Activated CD4-positive, alpha-beta memory T cell treated with anti-CD3 and anti-CD28 coated beads, Interleukin-2, amount 10 ng/mL, durations not matched to agents 7 days and 5 days (primary cell): ENCODE measurements at places on chromosomes 16 and 17.

GRCh38 chr17:34581446-34582184 is 2.2 kb downstream of the TMEM132E start:
- no peak for DNase-seq
- H3K27me3 ChIP-seq, result peaks cover 83% of the 10 kb centered on the region
- H3K36me3 ChIP-seq, result no peaks in the 10 kb centered on the region
- H3K4me3 ChIP-seq, result no peak overlapping the region

DNA sequence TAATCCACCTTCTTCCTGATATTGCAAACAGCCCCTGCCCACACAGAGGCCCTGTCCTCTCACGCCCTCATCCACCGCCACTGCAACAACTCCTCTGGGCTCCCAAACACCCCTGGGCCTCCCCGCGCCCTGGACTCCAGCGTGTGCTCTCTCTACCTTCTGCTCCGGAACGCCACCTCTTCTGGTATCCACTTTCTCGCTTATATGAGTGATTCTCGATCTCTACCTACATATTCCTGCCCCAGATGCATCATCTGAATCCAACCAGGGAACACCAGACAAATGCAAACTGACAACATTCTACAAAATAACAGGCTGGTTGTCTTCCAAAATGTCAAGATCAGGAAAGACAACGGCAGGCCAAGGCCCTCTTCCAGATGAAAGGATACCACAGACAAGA is 19.0 kb downstream of the CAMKK1 start:
- no peaks in the 10 kb centered on the region for H3K27me3 ChIP-seq
- H3K27ac ChIP-seq, result no peak overlapping the region
- no peaks in the 10 kb centered on the region for H3K36me3 ChIP-seq
- DNase-seq, result no peak

DNA sequence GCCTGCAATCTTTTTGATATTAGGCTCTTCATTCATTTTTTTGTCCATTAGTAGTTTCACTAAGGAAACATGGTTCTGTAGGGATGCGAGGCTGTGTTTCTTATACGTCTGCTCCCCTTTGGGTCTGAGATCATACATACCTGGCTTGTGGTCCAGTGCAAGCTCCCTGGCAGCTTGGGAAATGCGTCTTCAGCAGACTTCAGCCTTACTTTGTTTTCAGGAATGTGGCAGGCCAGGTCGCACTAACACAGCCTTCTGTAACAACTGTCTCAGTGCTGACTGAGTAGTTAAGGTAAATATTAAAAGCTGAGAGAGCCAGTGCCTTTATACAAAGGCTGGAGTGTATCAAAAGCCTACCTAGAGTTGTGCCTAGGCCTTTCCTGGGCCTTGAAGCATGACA is 970.5 kb upstream of the EEF2KMT start:
- no peaks in the 10 kb centered on the region for H3K27me3 ChIP-seq
- H3K4me3 ChIP-seq, result no peak overlapping the region
- no peaks in the 10 kb centered on the region for H3K36me3 ChIP-seq
- DNase-seq, result no peak

DNA sequence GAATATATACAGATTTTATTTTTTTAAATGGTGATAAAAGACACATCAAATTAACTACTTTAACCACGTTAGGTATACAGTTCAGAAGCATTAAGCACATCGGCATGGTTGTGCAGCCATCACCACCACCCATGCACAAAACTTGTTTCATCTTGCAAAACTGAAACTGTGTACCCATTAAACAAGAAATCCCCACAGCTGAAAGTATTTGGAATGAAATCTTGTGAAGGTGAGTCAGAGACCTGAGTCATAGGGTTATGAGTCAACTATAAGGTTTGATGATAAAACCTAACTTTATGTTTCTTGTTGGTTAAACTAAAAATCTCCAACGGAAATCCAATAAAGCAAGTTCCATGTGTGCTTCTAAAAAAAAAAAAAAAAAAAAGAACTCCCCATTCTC is 561.6 kb upstream of the PSMD7 start:
- H3K4me1 ChIP-seq, result no peaks in the 10 kb centered on the region
- H3K27ac ChIP-seq, result no peak overlapping the region
- DNase-seq, result no peak
- no peaks in the 10 kb centered on the region for H3K27me3 ChIP-seq
- H3K36me3 ChIP-seq, result no peaks in the 10 kb centered on the region

DNA sequence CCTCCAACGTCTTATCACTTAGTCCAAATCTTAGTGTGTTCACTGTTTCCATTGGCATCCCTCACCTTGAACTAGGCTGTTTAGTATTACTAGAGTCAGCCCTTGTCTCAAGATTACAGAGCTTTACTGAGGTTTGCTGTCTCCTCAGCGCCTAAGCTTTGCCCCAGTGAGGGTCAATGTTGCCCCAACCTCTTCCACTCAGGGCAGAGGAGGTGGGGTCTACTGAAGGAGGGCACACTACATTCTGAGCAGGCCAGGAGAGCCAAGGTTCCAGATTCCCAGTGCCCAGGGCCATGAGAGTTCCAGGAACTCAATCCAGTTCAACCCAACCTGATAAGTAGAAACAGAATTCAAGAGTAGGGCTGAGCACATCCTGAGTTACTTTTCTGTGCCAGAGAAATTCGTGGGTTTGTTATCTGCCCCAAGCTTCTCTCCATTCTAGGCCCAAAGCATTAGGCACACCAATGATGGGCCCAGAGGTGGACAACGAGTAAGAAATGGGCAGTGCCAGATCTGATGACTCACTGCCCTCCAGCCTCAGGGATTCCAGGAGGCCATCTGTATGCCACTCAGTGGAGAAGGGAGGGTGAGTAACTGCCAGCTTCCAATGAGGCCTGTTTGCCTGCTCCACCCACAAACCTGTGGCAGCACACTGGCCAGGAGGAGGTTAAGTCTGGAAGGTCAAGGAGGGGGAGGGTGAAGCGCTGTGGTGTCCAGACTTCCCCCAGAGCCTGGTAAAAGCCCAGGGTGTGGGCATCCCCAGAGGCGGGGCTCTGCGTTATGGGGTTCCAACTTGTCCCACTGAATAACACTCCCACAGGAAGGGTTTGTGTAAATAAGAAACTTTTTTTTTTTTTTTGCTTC is 8.2 kb downstream of the TUBG2 start:
- H3K27me3 ChIP-seq, result peaks cover 27% of the 10 kb centered on the region
- H3K4me3 ChIP-seq, result no peak overlapping the region
- H3K36me3 ChIP-seq, result no peaks in the 10 kb centered on the region
- peaks cover 15% of the 10 kb centered on the region for H3K4me1 ChIP-seq
- DNase-seq, result no peak

GRCh38 chr17:37490022-37490587 is 414 bp downstream of the DUSP14 start:
- H3K27ac ChIP-seq, result peak overlapping the region; percentile 80
- H3K27me3 ChIP-seq, result no peaks in the 10 kb centered on the region
- DNase-seq, result peak; percentile 74
- H3K4me1 ChIP-seq, result peaks cover 40% of the 10 kb centered on the region
- peaks cover 2% of the 10 kb centered on the region for H3K36me3 ChIP-seq

GRCh38 chr16:69105501-69106361 is at the start of gene HAS3:
TSS of gene HAS3 (plus strand) at chr16:69105653. CDS start at chr16:69109396, 3,743 bp downstream.
- H3K36me3 ChIP-seq, result no peaks in the 10 kb centered on the region
- H3K4me1 ChIP-seq, result peaks cover 15% of the 10 kb centered on the region
- DNase-seq, result peak; percentile 36
- H3K27ac ChIP-seq, result no peak within 1 kb of the TSS
- H3K27me3 ChIP-seq, result peaks cover 43% of the 10 kb centered on the region
- H3K4me3 ChIP-seq, result peak within 1 kb of the TSS; percentile 69

- peak overlapping the region; percentile 95 for H3K4me3 ChIP-seq
- DNase-seq, result peak; percentile 34
- H3K27ac ChIP-seq, result peak overlapping the region; percentile 91
- H3K36me3 ChIP-seq, result peaks cover 7% of the 10 kb centered on the region
- peaks cover 23% of the 10 kb centered on the region for H3K4me1 ChIP-seq
- H3K27me3 ChIP-seq, result peaks cover 13% of the 10 kb centered on the region
These were observed 712 bp downstream of the TMEM256 start for GRCh38 chr17:7403043-7403726.

DNA sequence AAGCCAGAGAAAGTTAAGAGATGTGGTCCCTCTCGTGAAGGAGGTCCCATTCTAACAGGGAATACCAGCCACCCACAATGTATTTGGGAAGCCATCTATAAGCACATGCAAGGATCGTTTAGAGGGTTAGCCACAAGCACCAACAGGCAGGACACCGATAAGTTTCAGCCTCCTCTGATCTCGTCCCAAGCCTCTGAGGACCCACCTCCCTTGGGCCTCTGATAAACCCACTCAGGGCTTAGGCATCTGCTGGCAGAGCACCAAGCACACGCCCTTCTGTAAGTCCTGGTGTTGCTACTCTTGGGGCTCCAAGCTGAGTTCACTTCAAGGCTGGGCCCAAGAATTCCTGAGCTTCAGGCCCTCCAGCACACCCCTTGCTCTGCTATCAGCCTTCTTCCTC is 5.4 kb upstream of the PNPO start:
- peaks cover 13% of the 10 kb centered on the region for H3K4me1 ChIP-seq
- no peak for DNase-seq
- H3K4me3 ChIP-seq, result no peak overlapping the region
- H3K27ac ChIP-seq, result no peak overlapping the region
- peaks cover 5% of the 10 kb centered on the region for H3K36me3 ChIP-seq

DNA sequence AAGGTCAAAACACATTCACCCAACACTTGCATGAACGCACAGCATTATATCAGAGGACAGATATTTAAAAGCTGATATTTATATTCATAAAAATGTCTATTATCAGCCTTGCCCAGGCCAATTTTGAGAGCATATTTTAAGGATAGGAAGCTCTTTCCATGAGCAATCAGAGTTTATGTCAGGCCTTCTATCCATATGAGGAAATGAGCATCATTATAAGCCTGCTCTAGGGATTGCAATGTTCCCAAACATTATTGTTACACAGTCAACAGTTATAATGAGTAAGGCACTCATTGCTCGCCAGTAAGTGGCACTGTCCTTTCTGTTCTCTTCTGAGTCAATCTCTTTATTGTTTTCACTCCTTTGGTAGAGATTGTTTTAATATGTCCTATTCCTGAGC is 37.7 kb upstream of the DYNLRB2 start:
- H3K4me3 ChIP-seq, result no peak overlapping the region
- H3K27me3 ChIP-seq, result peaks cover 10% of the 10 kb centered on the region
- DNase-seq, result no peak
- no peaks in the 10 kb centered on the region for H3K36me3 ChIP-seq
- no peak overlapping the region for H3K27ac ChIP-seq
- H3K4me1 ChIP-seq, result no peaks in the 10 kb centered on the region

DNA sequence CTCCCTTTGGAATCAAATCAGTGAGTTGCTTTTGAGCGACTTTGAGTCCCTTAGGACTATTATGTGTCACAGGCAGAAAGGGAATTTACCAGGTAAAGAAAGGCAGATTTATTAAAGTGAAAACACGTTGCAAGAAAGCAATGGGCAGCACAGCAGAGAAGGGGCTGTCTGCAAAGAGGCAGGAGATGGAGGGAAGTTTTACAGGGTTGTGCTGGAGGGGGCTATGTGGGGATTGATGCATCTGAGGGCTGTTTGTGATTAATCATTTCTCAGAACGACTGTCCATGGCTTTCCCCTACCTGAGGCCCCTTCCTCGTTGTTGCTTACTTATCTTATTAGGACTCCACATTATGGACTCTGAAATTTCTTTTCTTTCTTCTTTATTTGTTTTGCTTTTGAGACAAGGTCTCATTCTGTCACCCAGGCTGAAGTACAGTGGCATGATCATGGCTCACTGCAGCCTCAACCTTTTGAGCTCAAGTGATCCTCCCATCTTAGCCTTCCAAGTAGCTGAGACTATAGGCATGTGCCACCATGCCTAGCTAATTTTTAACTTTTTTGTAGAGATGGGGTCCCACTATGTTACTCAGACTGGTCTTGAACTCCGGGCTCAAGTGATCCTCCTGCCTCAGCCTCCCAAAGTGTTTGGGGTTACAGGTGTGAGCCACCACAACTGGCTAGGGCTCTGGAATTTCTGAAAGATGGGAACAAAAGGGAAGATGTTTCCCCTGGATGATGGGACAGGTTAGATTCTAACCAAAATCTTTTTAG is 5.5 kb downstream of the WWP2 start:
- peaks cover 14% of the 10 kb centered on the region for H3K36me3 ChIP-seq
- H3K27me3 ChIP-seq, result no peaks in the 10 kb centered on the region
- H3K4me1 ChIP-seq, result peaks cover 38% of the 10 kb centered on the region
